ENCODE measurements at places on chromosomes 3 and 15.

- no peak for DNase-seq
These were observed 7.8 kb downstream of the PPP1R2 start for GRCh38 chr3:195535293-195535692.

- no peak for DNase-seq
These were observed 32.8 kb upstream of the PRR20G start for GRCh38 chr3:127320529-127321121.

GRCh38 chr3:64268926-64269325 is 43.7 kb upstream of the PRICKLE2 start:
- DNase-seq = no peak

- DNase-seq = no peak
These were observed 121.9 kb upstream of the STAC start for GRCh38 chr3:36258421-36258820.

Measured in activated CD8-positive, alpha-beta memory T cell treated with anti-CD3 and anti-CD28 coated beads for 48 hours (primary cell).